ENCODE measurements at places on chromosomes 4 and X. TPM values are rescaled to one million over a fixed set of nuclear protein-coding genes. Genes with fewer than 3 reads are reported as not detected.

DNA sequence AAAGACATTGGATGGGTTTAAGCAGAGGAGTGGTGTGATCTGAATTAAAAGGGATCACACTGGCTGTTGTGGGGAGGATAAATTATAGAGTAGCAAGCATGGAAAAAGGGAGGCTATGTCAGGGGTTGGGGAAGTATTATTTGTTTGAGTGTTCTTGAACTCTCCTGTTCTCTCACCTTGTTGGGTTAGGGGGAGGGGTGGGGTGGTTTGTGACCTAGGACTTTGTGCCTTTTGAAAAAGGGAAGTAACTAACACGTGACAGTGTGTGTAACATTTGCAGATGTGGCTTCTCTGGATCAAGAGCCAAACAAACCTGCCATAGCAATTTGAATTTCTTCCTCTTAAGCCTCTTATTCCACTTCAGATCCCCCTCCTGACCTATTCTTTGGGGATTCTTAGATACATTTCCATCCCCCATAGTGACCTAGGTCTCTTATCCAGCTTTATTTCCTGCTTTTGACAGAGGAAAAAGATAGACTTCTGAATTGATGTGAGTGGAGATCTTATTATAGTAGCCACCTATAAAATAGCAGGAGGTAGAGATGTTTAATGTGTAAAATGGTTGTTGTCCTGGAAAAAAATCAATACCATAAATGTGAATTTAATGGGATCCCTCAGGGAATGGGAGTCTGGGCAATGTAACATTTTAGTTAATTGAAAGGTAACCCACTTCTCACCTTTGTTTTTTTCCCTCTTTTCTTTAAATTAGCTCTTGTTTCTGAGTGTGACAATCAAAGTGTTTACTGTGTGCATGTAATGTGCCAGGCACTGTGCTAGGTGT, 120.4 kb downstream of the CT47B1 start:
- no peak for DNase-seq

GRCh38 chr4:103108542-103108941, 8.9 kb upstream of the BDH2 start:
- no peak for DNase-seq

GRCh38 chr4:38387348-38387747, 276.7 kb upstream of the KLF3 start:
- DNase-seq = no peak

- DNase-seq = no peak
These were observed 225.8 kb upstream of the ETNPPL start for GRCh38 chr4:108988464-108989195.

DNA sequence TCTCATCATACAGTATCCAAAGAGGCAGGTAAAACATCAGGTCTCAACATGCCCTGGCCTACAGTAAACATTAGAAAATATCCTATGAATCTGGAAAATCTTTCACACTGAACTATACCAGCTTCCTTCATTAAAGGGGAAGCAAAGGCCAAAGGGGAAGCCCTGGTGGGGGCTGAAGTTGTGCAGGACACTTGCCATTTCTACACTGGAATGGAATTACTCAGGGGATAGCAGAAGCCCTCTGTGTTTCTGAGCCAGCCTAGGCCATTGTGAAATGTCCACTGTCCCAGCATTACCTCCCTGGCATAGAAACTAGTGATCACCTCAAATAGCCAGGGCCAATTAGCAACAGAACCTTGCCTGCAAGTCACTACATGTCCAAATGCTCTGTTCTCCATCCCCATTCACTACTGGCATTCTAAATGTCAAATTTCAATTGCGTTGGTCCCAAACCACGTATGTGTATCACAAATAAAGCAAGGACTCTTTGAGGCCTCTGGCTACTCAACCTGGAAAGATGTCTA, 429.9 kb downstream of the AFF2 start:
- no peak for DNase-seq

- no peak for DNase-seq
These were observed 70.5 kb downstream of the GATB start for GRCh38 chr4:151690164-151690870.

- DNase-seq = peak; percentile 80
These were observed 173.6 kb upstream of the MED14 start for GRCh38 chrX:40908857-40909475.

GRCh38 chrX:43805579-43805978, 76.7 kb downstream of the MAOB start:
- DNase-seq = no peak

The FRAS1 gene
- 1.3 TPM for total RNA-seq

DNA sequence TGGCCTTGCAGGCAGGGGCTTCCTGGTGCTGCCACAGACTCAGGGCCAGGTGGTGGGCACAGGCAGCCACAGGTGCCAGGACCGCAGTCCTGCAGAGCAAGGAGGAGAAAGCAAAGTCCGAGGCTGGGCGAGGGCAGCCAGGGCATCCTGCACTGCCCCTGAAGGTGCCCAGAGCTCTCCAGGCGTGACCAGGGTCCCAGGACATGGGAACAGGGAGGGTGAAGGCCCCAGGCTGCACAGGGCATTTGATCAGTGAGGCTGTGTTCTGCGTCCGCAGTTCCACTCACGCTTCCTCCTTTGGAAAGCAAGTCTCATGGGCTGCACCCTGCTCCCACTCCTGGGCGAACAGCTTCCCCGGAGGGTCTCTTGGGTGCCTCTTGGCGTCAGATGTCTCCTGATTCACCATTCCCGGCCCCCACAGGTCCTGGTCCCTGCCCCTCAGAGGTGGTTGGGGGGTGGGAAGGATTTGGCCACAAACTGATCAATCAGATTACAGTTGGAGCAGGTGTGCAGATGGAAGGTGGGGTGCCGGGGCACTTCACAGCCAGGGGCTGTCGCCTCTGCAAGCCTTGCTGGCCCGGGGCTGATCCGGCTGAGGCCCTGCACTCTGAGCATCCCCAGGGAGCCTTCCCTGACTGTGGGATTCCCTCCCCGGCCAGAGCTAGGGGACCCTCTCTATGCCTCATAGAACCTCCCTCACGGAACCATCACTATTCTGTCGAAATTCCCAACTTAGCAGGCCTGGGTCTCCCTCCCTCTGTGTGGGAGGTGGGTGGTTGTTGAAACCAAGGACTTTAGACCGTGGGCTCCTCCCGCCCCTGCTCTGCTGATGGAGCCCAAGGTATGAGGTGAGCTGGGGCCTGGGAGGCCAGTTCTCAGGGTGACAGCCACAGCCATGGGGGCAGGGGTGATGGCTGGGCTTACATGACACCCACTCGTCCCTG, 3.3 kb downstream of the SH3TC1 start:
- no peak for DNase-seq

- DNase-seq = peak; percentile 2
These were observed 159.5 kb downstream of the KLHL13 start for GRCh38 chrX:117957128-117957527.

DNA sequence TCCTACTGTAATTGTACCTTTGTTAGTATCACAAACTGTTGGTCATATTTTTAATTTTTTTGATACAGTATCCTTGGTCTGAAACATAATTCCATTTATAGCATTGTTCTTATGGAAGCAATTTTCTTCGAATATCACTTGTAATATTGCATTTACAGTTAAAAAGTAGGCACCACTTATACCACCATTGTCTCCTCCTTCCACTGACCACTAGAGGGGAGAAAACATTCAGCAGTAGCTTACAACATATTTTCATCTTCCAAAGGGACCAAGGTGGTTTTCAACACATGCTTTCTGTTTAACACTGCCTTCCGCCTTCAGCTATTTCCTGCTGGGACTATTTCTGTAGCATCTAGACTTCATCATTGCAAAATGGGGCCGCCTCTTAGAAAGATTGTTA, 146.2 kb downstream of the COL4A6 start:
- DNase-seq = no peak

DNA sequence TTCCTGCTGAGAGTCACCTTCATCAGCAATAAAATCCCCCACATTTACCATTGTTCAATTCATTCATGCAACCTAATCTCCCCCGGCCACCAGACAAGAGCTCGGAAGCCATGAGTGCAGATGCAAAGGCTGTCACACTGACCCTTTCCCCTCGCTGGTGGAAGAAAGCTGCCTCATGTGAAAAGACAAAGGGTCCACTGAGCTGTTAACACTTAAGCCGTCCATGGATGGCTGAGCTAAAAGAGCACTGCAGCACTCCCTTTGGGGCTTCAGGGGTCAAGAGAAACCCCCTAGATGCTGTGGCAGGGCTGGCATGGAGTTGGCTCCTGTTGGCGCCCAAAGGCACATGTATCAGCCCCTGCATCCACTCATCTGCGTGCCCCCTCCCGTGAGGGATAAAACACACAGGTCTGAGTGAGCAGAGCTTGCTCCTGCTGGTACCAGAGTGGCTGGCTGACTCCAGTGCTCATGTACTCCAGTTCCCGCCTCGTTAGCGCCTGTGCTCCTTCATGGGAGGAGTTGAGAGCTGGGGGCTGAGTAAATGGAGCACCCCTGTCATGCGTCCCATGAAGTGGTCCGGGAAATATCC, 216.5 kb downstream of the PDHA2 start:
- DNase-seq = no peak

DNA sequence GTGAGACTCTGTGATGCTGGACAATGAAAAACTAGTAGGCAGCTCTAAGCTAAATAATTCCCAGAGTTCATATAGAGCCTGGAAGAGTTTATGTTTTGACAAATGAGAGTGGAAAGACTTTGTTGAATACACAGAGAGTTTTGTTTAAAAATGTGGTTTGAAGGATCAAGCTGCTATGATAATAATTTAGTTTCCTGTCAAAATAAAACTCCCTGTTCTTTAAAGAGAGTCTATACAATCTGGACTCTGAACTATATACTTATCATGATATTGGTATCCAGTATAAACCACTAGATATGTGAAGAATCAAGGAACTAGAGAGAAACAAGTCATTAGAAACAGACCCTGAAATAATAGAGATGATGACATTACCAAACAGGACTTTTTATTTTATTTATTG, 158.6 kb downstream of the C4orf33 start:
- no peak for DNase-seq

GRCh38 chr4:8646296-8647093, 53.9 kb downstream of the CPZ start:
- no peak for DNase-seq

GRCh38 chr4:53010318-53010717, 148.2 kb downstream of the RASL11B start:
- DNase-seq = no peak

GRCh38 chr4:1713003-1713851, 1.1 kb upstream of the SLBP start:
- no peak for DNase-seq

GRCh38 chrX:107721318-107721717, 54.3 kb downstream of the TSC22D3 start:
- DNase-seq = no peak

The MAGED4 gene
- total RNA-seq = 2.8 TPM

The TEX13B gene
- total RNA-seq = not detected

DNA sequence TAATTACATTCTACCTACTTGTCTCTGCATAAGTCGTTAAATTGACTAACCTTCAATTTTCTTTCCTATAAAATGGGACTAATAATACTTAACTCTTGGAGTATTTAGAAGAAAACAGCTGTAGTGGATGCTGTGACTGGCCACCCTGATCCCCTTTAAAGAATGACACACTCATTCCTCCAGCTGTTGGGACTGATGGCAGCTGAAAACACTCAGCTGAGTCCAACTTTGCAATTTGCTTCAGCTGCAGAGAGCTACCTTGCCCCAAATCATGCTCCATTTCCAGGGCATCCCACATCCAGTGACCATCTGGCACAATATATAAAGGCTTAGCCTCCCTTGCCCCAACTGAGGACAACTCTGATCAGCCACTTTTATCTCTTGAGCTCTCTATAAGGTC, 89.1 kb downstream of the MID1IP1 start:
- no peak for DNase-seq

DNA sequence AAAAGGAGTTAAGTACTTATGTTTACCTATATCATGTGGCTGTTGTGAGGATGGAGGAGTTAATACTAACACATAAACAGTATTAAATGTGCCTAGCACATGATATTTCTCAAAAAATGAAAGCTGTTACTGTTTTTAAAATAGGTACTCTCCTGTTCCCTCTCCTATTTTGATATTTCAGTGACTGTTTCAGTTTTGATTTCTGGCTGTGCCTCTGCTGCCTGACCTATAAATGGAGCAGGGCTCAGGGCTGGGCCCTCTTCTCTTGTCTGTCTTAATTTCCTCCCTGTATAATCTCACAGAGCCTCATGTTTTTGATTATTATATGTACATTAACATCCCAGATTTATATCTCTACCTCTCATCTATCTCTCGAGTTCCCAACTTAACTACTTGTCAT, 93.3 kb downstream of the UGT8 start:
- DNase-seq = no peak

DNA sequence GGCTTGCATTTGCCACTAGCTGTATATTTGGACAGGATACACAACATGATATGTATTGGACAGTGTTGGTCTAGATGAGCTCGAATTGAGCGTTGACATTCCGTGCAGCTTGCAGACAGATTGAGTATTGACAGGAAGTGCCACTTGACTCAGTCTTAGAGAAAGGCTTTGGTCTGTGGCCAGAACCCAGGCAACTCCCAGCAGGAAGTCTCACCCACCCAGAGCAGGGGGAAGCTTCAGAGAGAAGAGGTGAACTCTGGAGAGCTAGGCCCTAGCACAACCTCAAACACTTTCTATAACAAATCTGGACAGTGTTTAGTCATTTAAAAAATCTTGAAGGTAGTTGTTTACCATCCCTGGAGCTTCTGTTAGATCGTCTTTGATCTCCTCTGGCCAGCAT, 280.5 kb downstream of the FBXW7 start:
- peak; percentile 86 for DNase-seq

The TRIM2 gene
- total RNA-seq = 28.0 TPM

GRCh38 chr4:3047464-3048286, 26.7 kb downstream of the HTT-AS start:
- DNase-seq = peak; percentile 61

The FGG gene
- total RNA-seq = not detected

The SGCB gene
- 10.9 TPM for total RNA-seq

GRCh38 chr4:76363556-76364290, 57.2 kb downstream of the STBD1 start:
- peak; percentile 24 for DNase-seq

DNA sequence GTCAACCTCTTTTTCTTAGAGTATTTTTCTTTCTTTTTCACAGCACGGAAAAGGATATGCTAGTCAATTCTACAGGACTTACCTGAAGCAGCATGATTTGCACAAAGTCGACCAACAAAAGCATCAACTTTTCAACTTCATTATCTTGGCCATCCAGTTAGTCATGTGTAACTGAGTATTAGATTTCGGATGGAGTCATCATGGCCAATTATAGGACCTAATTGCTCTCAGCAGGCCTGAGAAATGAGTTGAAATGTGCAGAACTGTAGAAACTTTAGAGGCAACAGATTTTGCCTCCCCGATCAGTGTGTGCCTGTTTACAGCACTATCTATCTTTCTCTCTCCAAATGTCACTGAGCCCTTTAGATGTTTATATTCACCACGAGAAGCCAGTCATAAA, 41.0 kb downstream of the PCDH10 start:
- DNase-seq = no peak

The SLC34A2 gene
- not detected for total RNA-seq

The FAT1 gene
- total RNA-seq = 140 TPM

DNA sequence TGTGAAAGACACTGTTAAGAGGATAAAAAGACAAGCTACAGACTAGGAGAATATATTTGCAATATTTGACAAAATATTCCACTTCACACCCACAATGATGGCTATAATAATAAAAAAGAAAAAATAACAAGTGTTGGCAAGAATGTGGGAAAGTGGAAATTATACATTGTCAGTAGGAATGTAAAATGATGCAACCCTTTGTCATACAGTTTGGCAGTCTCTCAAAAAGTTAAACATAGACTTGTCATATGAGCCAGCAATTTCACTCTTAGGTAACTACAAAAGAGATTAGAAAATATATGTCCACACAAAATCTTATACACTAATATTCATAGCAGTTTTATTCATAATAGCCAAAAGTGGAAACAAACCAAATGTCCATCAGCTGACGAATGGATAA, 5.2 kb upstream of the RADX start:
- DNase-seq = peak; percentile 38

GRCh38 chrX:97126020-97126419, 242.3 kb downstream of the RPA4 start:
- peak; percentile 17 for DNase-seq

Measured in HT1080 (cell line).